ENCODE measurements at places on chromosomes 2 and 18.
A peak's percentile ranks its signal among the peaks of the same experiment; 100 is the strongest.

DNA sequence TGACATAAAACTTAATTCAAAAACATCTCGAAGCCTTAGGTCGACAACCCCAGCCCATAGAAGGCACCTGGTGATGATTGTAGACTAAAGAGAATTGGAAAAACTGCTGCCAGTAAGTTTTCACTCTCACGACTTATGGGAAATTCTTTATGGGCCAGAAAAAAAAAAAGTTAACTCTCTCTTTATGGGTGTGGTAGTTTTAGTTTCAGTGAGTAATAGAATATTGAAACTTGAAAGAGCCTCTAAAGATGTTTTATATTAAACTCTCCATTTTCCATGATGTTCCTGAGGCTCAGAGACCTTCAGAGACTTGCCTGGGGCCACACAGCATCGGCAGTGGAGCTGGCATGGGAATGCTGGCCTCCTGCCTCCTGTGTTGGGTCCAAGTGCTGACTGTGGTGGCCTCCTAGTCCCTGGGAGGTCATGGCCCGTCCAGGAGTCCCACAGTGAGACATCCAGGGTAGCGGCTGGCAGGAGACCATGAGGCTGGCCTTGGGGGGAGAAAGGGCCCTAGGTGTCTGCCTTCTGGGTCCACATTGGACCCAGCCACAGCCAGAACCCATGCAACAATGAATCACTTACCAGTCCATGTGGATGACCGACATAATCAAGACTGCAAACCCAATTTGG, 158.9 kb downstream of the SEPTIN10 start:
- DNase-seq: no peak

DNA sequence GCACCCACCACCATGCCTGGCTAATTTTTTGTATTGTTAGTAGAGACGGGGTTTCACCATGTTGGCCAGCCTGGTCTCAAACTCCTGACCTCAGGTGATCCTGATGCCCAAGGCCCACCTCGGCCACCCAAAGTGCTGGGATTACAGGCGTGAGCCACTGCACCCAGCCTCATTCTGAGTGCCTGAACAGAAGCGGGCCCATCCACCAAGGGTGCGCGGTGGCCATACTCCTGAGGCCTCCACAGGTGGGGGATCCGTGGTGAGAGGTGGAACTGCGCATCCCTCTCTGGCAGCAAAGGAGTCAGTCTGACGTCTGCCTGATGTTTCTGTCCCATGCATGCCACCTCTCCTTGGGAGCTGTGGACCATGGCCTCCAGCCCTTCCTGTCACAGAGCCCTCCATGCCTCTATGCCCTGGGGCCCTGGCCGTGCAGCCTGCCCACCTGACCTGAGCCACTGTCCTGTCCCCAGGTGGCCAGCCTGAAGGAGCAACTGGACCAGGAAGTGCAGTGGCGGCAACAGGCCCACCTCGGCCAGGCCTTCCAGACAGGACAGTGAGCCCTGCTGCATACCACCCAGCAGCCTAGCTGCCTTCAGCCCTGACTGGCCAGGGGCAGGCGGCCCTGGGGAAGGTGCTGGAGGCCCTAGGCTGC, 7.6 kb upstream of the SNED1 start:
- no peak for DNase-seq

DNA sequence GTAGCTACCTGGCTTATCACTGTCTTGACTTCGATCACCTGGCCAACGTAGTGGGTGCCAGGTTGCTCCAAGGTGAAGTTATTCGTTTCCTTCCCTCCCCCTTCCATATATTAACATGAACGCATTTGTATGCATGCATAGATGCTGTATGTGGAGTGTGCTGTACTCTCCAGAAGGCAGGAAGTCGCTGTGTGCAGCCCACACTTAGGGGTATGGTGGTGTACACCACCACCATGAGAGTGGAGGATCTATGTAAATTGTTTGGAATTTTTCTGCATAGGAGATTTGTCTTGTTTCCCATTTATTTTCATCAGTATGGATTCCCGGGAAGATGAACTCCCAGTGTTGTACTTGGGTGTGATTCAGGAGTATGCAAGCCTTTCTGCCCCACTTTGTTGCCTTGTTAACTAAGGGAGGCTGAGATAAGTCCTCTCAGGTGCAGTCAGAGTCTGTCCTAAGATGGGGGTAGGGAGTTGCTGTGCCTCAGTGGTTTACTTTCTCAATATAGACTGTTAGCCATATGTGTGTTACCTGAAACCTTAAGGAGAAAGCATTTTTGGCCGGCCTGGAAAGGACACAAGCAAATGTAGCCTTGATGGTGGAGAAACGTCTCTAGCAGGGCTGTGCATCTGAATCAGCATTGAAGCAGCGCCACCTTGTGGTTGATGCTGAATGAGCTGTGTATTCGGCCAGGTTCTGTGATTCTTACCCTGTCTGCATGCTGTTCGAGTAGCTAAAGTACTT, 149.8 kb downstream of the TANC1 start:
- DNase-seq: peak; percentile 48

DNA sequence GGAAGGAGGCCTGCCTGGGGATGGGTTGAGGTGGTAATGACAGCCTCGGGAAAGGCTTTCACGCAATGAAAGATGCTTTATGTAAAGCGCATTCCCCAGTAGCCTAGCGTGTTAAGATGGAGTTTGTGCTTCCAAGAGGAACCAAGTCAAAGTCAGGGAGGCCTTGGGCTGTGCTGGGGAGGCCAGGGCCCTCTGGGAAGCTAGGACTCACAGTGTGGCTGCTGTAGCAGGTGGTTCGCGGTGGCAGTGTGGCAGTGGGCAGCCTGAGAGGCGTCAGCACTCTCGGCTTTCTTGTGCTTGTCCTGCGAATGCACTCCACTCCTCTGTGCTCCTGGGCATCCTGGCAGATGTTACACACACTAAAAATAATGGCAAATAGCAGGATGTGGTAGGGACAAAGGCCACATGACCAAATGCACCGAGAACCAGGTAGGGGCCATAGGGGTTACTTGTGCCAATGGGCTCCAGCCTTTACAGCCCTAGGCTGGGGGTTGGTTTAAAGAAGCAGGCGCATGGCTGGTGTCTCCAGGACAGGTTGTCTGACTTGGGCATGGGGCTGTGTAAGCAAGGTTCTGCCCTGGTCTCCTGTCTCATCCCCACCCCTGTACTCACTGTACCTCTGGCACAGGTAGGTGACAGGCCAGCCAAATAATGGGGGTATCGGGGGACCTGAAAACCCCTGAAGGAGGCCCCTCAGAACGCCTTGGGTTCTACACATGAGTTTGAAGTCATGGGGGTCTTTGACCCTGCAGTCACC, 154.4 kb upstream of the TWIST2 start:
- DNase-seq: no peak

GRCh38 chr2:128308284-128308731, 10.4 kb downstream of the HS6ST1 start:
- DNase-seq: no peak

GRCh38 chr2:63827749-63828148, 13.9 kb upstream of the UGP2 start:
- no peak for DNase-seq

GRCh38 chr2:58803192-58803591, 562.1 kb upstream of the FANCL start:
- DNase-seq: no peak

DNA sequence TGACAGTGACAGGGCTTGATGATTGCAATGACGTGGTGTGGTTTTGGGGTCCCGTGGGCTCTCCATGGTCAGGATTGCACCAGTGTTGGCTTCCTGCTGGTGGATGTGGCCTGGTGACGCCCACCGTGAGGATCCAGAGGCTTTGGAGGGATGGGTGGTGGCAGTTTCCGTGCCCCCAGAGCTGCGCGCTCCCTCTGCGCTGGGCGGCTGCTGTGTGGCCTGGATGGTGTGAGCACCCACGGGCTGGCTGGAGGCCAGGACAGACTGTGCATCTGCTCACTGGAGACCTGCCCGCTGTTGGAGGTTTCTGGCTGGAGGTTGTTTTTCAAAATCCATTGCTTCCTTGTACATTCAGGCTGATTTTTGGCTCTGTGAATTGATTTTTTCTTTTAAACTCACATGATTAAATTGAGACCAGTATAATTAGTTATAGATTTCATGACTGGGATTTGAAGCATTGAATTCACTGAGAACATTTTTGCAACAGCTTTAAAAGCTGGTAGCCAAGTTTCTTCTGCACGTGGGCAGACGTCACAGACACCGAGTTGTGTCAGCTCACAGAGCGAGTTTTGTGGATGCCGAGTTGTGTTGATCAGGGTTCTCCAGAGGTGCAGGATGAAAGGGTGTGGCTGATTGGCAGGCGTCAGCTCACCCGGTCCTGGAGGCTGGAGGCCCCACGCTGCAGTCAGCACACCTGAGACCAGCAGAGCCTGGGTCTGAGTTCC, 72.7 kb downstream of the KCNG2 start:
- DNase-seq: no peak

DNA sequence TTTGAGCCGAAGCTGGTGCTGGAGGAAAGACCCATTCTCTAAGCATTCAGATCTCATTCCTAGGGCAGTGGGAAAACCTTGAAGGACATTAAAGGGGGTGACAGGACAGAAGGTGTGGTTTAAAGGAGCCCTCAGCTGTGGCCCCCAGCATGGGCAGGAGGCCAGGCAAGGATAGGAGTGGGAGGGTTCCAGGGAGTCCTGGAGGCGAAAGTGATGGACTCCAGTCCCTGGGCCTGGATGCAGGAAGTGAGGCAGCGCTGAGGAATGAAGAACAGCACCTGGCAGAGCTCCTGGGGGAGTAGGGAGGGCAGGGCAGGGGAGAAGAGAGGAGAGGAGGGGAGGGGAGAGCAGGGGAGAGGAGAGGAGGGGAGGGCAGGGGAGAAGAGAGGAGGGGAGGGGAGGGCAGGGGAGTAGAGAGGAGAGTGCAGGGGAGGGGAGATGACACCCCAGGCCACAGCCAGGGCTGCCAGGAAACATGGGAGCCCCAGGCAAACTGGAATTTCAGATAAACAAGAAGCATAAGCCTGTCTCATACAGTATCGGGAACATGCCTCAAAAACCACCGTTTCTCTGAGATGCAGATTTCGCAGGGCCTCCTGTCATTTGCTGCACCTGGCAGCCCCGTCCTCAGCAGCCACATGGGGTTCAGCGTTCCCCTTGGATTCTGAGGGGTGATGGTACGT, 5.7 kb downstream of the RAMP1 start:
- no peak for DNase-seq

GRCh38 chr2:85413592-85414420, 3.6 kb upstream of the CAPG start:
- DNase-seq: peak; percentile 42

DNA sequence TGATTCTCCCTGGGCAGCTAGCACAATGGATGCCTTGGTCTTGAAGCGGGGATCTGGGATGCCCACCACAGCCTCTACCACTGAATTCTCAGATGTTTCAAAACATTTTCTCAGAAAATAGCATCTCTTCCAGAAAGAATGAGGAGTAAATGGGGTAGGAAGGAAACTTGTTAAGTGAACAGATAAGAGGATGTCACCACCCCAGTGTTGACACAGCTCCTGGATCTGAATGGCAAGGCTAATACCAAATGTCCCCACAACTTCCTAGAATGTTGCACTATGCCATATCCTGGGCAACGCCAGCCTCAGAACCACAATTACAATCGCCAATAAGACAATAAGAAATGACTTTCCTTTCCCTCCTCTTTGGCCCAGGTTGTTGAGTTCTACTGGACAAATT, 177.2 kb downstream of the BCL11A start:
- no peak for DNase-seq

DNA sequence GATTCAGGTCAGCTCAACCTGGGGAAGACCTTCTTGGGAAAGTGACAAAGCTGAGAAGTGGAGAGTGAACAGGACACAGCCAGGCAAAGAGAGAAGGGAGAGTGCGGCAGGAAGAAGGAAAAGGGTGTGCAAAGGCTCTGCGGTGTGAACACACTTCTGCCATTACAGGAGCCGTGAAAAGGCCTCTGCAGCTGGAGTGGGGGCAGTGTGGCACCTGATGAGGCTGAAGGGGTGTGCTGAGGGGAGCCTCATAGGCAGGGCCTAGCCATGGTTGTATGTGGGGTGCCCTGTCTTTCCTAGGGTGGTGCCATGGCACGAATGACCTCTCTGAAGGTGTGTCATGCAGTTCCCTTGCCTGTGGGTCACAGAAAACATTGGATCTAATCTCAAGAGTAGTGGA, 347.6 kb downstream of the CYRIA start:
- DNase-seq: no peak

- DNase-seq: no peak
Observed at GRCh38 chr18:39805218-39805617, 2149.8 kb upstream of the PIK3C3 start.

- no peak for DNase-seq
Observed at GRCh38 chr2:37318401-37318800, 6.2 kb downstream of the PRKD3 start.

GRCh38 chr18:57051657-57052044, 95.2 kb upstream of the BOD1L2 start:
- no peak for DNase-seq

DNA sequence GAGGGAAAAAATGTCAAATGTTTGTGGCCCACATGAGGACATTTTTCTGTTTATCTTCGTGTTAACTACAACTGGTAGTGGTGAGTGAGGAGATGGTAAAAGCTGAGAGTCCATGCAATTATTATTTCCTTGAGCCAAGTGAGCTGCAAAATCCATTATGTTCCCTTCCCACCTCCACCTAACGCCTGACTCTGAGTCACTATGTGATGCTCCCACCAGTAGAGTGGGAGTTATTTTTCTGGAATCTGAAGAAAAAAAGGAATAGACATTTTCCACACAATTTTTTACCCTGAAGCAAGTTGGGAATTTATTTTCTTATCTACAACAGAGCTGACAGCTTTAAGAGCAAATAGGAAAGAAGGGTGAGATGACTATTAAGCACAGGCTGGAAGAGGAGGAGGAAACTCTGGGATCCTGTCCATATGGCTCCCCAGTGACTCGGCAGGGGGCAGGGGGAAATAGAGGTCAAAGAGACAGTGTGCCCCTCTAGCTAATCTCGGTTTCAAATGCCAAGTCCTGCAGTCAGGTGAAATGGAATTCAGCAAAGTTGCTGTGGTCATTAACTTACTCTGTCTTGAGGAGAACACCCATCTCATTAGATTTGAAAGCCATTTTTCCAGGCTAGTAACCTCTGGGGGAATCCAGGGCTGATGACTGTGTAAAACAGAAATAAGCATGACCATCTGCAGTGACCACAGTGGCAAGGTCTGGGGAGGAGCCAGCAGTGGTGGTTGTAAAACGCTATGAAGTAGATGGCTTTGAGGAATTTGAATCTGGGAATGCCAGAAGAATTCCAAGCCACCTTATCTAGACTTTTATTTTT, 463.9 kb downstream of the STK39 start:
- no peak for DNase-seq

GRCh38 chr2:30931841-30932407, 124.7 kb upstream of the CAPN13 start:
- no peak for DNase-seq

- no peak for DNase-seq
Observed at GRCh38 chr2:227406177-227407031, 18.7 kb upstream of the SCYGR1 start.

Measured in activated naive CD4-positive, alpha-beta T cell (primary cell).